D341Med (cell line): ENCODE measurements at places on chromosomes 1 and 21.

GRCh38 chr1:36401602-36402503 lies 4.1 kb upstream of the LSM10 start:
- DNase-seq, result no peak

DNA sequence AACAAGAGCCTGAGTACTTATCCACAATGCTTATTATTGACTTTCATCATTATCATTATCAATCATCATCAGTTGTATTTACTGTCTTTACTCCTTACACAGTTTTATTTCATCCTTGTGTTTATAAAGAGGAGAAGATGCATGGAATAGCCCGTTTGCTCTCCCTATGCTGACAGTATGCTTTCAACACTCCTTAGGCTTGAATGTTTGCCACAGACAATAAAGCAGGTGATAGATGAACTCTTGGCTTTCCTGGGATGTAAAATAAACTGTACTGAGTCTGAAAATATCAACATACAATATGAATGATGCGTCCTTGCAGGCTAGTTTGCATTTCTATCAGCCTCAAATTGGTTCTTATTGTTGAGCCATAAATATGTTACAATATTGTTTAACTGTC lies 891.8 kb upstream of the NCAM2 start:
- no peak for DNase-seq

- no peak for DNase-seq
Observed at GRCh38 chr1:223209992-223210787, 67.1 kb upstream of the TLR5 start.

GRCh38 chr21:14312871-14313270 lies 70.1 kb downstream of the HSPA13 start:
- DNase-seq, result no peak

DNA sequence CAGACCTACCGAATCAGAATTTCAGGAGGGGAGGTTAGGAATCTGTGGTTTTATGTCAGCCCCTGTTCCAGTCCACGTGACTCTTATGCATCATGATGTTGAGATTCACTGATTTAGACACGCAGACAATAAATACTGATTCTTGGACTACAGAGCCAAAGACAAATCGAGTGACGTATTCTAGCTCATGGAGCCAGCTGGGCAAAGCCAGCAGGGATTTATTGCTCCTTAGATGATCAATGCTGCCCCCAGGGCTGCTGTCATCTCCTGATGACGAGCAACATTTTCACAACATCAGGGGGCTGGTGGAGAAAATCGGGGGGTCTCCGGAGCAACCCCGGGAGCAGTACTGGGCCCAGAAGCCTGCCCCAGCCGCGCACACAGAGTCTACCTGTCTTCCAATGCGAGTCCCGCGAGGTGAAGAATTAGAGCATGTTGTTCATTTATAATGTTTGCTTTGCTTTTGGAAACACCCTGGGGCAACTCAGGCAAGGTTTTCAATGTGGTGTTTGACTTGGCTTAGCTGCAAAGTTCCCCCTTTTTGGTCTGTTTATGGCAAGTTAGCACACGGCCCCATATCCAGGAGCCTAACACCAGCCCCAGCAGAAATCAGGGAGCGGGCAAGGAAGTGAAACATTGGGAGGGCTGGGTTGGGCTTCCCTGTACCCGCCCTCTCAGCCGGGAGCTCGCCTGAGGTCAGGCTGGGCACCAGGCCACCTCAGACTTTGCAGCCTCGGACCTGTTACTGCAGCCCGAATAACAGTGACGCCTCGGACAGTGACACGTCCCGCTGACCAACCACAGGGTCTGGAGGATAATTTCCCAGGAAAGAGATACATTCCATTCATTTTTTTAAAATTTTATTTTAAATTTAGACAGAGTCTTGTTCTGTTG lies 19.9 kb upstream of the CLDN14 start:
- DNase-seq, result no peak

GRCh38 chr1:118993700-118994026 lies 5.5 kb upstream of the TBX15 start:
- DNase-seq, result no peak

DNA sequence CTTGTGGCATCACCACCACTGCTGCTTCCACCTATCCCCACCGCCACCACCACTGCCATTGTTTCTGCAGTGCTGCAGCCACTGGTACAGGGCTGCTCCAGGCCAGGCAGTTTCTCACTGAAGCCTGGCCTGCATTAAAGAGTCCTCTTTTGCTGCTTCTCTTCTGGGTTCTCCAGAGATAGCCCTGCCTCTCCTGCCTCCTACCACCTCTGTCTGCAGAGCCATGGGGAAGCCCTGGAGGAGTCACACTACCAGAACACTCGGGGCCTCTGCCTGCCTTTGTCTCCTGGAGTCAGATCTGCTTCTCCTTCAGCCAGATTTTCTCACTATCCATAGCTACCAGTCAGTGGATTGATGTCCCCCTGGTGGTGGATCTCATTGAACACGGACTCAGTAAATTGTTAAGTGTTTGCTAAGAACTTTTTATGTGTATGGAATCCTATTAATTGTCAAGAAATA lies 37.7 kb upstream of the DDAH1 start:
- peak; percentile 50 for DNase-seq

DNA sequence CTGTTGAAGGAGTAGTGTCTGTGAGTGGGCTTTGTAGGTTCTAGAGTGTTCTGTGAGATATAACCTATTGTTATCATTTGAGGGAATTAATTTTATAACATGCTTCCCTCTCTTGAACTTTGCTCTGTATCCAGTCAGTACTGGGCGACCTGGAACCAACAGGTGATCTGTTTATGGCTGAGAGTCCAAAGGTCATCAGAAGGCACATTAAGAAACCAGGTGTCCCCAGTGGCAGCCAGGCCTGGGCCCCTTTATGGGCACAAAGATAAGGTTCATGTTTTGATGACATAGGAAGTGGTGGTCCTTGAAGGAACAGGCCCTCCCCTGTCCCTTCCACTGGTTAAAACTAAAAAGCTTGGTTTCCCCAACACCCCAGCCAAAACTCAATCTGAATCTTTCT lies 61.1 kb downstream of the FHAD1 start:
- no peak for DNase-seq

DNA sequence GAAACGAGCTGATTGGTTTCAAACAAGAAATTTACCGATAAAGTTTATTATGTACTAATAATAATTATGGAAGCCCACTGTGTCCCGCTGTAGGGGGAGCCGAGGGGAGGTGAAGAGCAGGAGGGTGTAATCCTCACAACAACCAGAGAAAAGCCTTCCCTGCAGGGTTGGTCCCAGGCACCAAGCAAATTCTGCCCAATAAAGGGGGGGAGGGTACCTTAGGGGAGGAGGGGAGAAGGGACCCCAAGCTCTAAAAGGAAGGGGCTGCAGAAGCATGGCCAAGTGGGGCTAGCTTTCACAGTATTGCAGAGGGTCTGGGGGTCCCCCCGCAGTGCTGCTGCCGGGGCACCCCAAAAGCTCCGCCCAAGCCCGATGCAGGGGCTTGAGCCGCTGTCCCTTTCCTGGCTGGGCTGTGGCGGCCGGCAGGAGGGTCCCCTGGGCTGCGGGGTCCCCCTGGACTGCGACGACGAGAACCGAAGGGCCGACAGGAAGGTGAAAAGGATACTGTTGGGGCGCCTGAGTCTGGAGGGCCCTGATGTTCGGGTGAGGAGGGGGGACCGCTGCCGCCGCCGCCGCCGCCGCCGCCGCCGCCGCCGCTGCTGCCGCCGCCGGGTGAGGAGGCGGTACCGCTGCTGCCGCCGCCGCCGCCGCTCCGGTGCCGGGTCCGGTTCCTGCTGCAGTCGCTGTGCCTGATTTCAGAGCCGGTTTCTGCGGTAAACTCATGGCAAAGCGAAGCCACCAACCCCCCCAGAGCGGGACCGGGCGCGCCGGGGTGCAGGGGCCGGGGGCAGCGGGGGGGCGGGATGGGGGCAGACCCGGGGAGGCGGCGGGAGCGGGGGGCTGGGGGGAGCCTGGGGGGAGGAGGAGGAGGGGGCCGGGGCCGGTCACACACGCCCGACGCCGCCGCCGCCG lies 771 bp downstream of the EIF4G3 start:
- peak; percentile 62 for DNase-seq

- DNase-seq, result no peak
Observed at GRCh38 chr1:156121457-156121856, 6.9 kb downstream of the LMNA start.

GRCh38 chr1:25694167-25695007 lies 77.8 kb downstream of the MAN1C1 start:
- no peak for DNase-seq

DNA sequence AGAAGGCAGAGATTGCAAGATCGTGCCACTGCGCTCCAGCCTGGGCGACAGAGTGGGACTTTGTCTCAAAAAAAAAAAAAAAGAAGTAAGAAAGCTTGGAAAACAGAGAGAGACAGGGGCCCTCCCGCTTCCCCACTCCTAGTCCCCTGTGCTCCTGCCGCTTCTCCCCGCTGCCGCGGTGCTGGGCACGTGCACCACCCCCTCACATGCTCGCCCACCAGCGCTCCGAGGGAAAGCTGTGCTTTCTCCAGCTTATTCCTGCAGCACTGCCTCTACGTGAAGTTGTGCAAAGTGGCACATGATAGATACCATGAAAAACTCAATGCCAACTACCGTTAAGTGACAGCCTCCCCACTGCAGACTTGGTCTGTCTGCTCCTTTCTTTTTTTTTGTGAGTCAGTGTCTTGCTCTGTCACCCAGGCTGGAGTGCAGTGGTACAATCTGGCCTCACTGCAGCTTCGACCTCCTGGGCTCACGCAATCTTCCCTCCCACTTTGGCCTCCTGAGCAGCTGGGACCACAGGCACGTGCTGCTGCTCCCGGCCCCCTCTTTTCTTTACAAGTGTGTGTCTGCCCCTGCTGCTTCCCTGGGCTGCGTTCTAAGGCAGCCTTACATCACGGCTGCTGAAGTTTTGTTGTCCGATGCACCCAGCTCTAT lies 15.4 kb downstream of the SLX9 start:
- no peak for DNase-seq

- no peak for DNase-seq
Observed at GRCh38 chr1:51444096-51444495, 75.0 kb downstream of the EPS15 start.

GRCh38 chr1:50497007-50497406 lies 73.8 kb upstream of the DMRTA2 start:
- DNase-seq, result no peak

DNA sequence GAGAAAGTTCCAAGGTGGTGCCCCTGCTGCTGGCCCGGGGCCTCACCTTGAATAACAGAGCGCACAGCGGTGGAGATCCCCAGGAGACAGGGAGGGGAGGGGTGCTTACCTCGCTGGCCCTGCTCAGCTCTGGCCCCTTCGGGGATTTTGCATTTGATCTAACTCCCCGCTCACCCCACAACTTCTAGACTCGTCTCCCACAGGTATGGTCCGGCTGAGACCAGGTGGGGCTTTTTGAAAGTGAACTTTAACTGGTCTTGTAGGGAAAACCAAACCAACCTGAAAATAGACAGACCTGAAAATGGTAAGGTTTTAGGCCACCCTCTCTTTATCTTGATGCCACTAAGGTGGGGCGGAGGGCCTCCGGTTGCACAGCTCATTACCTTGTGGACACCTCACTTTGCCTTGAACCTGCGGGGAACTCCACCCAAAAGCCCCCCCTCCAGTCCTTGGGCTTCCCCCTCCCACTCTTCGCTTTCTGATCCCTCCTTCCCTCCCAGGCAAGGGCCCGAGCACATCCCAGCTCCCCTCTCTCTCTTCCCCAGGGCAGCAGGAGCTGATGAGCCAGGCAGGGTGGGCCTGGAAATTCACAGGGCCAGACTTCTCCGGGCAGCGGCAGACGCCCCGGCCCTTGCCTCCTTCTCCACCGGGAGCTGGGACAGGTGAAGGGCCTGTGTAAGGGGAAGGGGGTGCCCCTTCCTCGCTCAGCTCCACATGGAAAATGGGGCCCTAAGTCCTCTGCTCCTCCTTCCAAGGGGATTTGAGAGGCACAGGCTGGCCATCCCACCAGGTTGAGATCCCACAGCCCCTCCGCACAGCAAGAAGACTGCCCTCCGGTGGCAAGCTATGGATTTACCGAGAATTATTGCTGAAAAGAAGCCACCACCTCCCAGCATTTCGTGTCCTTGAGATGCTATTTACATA lies 16.1 kb downstream of the TNFRSF8 start:
- peak; percentile 75 for DNase-seq

DNA sequence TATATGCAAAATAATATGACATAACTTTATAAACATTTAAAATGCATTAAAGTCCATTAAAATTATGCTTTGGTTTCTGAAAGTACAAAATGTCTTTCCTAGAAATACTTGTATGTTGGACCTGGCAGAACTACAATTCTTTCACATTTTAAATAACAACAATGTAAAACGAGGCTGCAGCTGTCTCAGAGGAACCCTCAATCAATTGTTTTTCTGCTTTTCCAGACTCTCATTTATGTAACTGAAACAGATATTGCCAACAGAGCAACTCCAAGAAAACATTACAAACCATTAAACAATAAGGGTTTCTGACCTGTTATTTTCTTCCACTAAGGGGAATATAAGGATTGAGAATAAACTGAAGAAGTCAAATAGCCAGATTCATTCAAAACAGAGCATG lies 1193.4 kb downstream of the NCAM2 start:
- DNase-seq, result no peak

- DNase-seq, result no peak
Observed at GRCh38 chr1:7012461-7012924, 227.2 kb downstream of the CAMTA1 start.

DNA sequence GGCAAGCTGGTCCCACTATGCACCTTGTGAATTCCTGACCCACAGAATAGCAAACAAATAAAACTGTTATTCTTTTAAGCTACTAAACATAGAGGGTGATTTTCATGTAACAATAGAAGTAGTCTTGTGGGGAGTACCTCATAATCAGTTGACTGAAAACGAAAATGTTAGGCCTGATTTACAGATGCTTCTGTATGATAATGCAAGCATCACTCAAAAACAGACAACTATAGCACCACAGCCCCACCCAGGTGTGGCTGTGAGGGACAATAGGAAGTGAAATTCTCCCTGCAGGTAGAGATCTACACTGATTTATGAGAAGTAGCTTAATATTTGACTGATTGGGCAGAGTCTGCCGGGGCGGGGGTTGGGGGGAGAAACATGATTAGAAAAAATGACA lies 26.5 kb upstream of the KRTAP19-8 start:
- no peak for DNase-seq

DNA sequence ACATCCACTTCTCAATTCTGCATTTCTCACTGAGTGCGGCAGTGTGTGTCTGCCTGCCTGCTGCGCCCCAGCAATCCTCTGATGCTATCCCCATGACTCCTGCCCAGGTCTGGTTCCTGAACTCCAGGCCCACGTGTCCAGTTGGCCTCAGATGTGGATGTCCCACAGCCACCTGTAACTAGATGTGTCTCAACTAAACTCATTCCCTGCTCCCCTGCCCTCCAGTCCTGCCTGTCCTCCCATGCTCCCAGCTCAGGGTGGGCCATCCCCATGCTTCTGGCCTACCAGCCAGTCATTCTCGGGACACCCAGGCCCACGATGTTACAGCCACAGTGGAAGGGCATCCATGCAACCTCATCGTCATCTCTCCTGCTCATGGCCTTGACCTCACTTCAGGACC lies 76.8 kb downstream of the STUM start:
- no peak for DNase-seq

GRCh38 chr1:116259663-116260062 lies 113.4 kb upstream of the ATP1A1 start:
- no peak for DNase-seq

- no peak for DNase-seq
Observed at GRCh38 chr1:15411593-15412137, 2.0 kb downstream of the EFHD2 start.
